ENCODE measurements at places on chromosomes 7 and 10. TPM values are rescaled to one million over a fixed set of nuclear protein-coding genes. Genes with fewer than 3 reads are reported as not detected.

LIPJ gene
- 0.10 TPM for polyA plus RNA-seq

SPDYE9 gene
- polyA plus RNA-seq, result 1.5 TPM

DNA sequence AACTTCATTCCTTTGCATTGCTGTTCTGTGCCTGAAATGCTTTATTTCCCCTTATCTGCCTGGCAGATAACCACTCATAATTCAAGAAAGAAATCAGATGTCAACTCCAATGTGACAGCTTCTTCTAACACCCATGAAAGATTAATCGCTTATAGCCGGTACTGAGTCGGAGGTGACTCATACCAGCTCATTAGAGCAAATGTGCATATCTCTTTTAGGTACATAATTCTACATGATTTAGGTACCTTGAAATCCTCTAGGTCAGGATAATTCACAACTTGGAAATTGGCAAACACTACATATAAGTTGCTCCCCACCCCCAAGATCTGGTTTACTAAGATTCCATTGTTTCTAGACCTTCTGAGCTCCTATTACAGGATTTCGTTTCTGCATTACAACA, 554.4 kb upstream of the SORCS1 start:
- no peak for DNase-seq

GRCh38 chr10:124119946-124120345, 26.5 kb upstream of the CHST15 start:
- no peak for DNase-seq

DNA sequence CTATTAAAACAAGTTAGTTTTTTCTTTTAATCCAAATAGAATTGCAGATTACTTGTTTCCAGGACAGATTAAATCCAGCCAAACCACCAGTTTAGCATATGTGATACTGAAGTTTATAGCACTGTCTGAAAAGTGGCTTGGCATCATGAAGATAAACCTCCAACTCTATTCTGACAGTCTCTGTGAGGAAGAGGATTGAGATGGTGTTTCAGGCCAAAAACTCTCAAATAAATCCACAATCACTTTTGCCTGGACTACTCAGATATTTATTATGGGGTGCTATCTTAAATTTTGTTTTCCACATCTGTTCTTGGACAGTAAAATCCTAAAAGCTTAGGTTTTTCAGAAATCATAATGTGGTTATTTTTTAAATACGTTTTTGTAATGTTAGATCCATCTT, 161.7 kb upstream of the SEMA3C start:
- no peak for DNase-seq

GRCh38 chr10:43316988-43317387, 50.1 kb upstream of the RASGEF1A start:
- no peak for DNase-seq

Measured in left kidney (tissue), 8 donors.